Activated naive CD4-positive, alpha-beta T cell treated with anti-CD3 and anti-CD28 coated beads, Interleukin-2, amount 10 ng/mL, durations not matched to agents 7 days and 5 days (primary cell): ENCODE measurements at places on chromosomes 4 and X.

DNA sequence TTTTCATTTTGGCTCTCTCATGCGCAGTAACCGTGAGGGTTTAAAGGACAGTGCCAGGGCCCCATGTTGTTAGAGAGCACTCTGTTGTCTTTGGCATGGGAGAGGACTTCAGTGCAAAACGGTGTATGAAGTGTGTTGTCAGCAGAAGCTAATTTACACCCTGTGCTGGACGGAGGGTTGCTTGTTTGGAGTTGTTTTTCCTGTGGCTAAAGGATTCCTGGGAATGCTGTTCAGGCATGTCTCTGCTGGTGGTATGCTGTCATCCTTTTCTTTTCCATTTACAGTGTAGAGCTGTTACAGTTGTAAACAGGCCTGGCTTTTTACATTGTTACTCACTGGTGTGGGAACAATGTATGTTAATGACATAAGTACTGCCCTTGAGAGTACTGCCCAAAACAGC lies 206.3 kb downstream of the CBR4 start:
- no peak for DNase-seq

DNA sequence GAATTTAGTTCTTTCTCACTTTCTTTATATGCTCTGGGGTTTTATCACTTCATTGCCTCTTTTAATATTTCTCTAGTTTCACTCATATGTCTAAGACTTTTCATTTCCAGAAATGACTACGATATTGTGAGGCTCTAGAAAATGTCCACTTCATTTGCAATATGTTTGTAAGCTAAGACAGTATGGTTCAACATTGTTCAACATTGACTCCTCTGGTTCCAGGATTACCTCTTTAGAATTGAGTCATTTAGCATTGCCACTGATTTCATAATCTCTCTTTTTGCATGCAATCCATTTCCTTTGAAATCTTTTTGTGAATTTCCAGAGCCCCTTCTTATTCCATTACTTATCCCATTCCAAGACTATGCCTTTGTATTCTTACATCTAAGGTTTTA lies 32.3 kb downstream of the BBS12 start:
- no peak for DNase-seq

DNA sequence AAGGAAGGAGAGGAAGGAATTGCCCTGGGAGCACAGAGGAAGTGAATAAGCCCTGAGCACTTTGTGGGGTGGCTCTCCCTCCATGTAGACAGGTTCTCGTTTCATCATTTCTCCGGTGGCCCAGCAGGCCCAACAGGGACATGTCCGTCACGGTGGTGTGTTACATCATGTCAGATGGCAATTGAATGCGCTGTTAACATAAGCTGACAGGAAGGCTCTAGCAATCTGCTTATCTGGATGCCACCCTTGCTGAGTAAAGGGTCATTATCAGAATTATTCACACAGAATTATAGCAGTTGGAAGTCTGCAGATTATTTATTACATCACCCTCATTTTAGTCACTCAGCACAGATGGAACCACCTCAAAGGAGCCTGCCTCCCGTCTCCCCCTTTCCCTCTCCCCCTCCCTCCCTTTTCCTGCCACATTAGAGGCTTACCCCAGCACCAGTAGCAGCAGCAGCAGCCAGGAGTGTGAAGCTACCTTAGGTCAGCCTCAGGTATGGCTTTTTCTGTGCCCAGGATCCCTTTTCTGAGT lies 124.3 kb upstream of the TRIM2 start:
- no peak for DNase-seq

- no peak for DNase-seq
Observed at GRCh38 chr4:144450526-144450925, 195.4 kb upstream of the HHIP start.
